Esophagus squamous epithelium (tissue), 5 donors: ENCODE measurements at places on chromosomes 11 and 22.

GRCh38 chr22:16838073-16838472, 12.9 kb upstream of the XKR3 start:
- no peaks in the 10 kb centered on the region for H3K4me1 ChIP-seq
- H3K27ac ChIP-seq: no peak overlapping the region
- H3K4me3 ChIP-seq: no peak overlapping the region

DNA sequence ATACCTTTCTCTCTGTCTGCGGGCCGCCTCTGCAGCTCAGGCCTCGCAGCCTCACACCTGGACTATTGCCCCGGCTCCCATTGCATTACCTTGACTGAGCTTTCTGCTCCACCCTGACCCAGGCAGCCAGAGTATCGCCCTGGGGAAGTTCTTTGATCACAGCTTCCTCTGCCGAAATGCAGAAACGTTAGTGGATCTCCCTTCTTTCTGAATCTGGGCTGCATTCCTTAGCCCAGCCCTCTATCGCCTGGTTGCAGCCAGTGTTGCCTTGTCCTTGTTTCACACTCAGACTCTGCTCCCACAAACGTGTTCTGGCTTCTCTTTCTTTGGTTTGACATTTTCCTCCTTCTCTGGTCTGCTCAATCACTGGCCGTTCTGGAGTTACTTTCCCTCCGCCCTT, 195.7 kb downstream of the ADAMTS15 start:
- no peaks in the 10 kb centered on the region for H3K36me3 ChIP-seq
- H3K27ac ChIP-seq: no peak overlapping the region
- no peaks in the 10 kb centered on the region for H3K4me1 ChIP-seq
- no peaks in the 10 kb centered on the region for H3K27me3 ChIP-seq
- no peak overlapping the region for H3K4me3 ChIP-seq
- DNase-seq: no peak

DNA sequence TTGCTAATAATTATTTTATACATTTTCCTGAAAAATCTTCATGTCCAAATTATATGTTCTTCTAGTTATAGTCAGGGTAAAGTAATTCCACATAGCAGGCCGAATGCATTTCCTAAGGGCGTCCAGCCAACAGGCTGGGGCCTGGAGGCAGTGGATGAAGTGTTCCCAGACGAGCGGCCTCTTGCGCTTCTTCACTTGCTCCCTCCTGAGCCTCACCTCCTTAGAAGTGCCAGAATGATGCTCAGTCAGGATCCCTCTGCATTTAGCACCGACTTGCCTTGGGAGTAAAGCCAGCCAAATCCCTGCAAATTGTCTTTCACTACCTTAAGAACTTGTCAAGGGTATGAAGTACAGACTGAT, 1.5 kb downstream of the OLFML1 start:
- no peak overlapping the region for H3K27ac ChIP-seq
- H3K36me3 ChIP-seq: no peaks in the 10 kb centered on the region
- no peaks in the 10 kb centered on the region for H3K27me3 ChIP-seq
- peak overlapping the region; percentile 35 for H3K4me3 ChIP-seq
- no peaks in the 10 kb centered on the region for H3K4me1 ChIP-seq

- no peak for DNase-seq
- peaks cover 5% of the 10 kb centered on the region for H3K4me1 ChIP-seq
- H3K27ac ChIP-seq: no peak overlapping the region
Observed at GRCh38 chr22:18093661-18094060, 15.9 kb downstream of the PEX26 start.

DNA sequence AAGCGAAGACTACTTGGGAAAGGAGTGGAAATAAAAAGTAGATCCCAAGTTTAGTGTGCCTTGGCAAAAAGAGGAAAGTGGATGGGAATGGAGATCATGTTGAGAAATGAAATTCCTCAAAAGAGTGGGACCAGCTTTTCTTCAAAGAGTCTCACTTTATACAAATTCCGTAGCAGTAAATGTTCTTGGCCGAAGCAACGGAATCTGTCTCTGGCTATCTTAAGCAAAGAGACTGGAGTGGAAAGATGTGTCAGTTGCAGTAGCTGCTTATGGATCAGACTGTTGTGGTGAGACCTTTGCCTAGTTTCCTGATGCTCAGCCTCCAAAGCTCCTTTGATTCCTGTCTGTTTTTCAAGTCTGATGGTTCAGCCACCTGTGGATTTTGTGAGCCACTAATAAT, 73.6 kb downstream of the CSTPP1 start:
- H3K4me3 ChIP-seq: no peak overlapping the region
- DNase-seq: no peak
- no peaks in the 10 kb centered on the region for H3K36me3 ChIP-seq
- H3K27me3 ChIP-seq: no peaks in the 10 kb centered on the region
- no peaks in the 10 kb centered on the region for H3K4me1 ChIP-seq
- no peak overlapping the region for H3K27ac ChIP-seq

DNA sequence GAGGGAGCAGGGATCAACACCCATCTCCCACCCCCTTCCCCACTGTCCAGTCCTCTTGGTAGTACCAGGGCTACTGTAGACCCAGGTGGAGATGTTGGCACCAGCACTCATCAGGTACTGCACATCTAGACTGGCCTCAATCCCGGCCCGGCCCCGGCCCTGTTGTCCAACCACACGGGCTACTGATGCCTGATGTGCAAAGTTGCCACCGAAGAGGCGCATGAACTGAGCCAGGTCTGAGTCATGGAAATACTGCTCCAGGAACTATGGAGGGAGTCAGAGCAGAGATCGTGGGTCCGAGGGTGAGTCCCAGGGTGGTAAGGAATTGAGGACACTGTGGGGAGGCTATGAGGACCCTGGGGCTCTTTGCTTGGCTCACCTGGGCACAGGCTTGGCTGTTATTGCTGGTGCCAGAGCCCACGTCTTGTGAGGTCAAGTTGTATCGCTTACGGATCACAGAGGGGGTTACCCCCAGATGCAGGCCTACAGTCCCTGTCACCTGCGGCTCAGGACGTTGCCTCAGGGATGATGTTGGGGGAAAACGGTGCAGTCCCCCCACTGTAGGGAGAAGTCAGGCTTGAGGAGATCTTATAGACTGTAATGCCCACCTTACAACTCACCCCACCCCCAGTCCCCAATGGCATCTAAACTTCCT, 2.5 kb downstream of the TPP1 start:
- DNase-seq: no peak
- H3K4me1 ChIP-seq: peaks cover 40% of the 10 kb centered on the region
- H3K4me3 ChIP-seq: no peak overlapping the region
- no peaks in the 10 kb centered on the region for H3K27me3 ChIP-seq

DNA sequence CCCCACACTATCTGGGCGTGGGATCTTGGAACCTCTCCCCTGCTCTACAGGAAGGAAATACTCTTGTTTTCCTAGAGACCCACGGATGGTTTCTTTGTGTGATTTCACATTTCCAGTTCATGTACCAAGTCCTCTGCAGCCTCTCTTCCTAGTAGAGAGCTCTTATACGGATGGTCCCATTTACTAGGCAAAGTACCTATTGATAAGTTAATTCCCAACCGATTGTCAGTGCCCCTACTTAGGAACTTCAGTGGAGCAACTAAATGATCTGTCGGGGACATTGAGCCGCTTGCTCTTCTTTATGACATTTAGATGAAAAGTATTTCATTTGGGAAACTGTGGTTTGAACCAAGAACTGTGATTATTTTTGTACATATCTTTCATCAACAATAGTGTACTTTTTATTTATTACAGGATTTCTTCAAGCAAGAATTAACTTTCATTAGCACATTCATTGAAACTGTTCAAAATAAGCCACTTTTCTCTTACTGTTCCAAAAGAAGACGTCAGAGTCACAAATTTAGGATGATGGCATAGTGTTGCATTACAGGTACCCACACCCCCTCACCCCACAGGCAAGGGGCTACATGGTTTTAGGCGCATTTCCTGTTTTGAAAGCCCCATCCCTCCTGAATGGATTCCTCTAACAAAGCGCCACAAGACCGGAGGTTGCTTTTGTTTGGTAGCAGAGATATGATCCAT, 34.2 kb downstream of the ELMOD1 start:
- no peaks in the 10 kb centered on the region for H3K36me3 ChIP-seq
- DNase-seq: no peak
- H3K4me3 ChIP-seq: no peak overlapping the region
- no peak overlapping the region for H3K27ac ChIP-seq
- no peaks in the 10 kb centered on the region for H3K27me3 ChIP-seq

- H3K27ac ChIP-seq: no peak overlapping the region
- DNase-seq: no peak
- H3K36me3 ChIP-seq: no peaks in the 10 kb centered on the region
- H3K4me1 ChIP-seq: peaks cover 14% of the 10 kb centered on the region
Observed at GRCh38 chr11:35750315-35750714, 87.7 kb downstream of the TRIM44 start.

DNA sequence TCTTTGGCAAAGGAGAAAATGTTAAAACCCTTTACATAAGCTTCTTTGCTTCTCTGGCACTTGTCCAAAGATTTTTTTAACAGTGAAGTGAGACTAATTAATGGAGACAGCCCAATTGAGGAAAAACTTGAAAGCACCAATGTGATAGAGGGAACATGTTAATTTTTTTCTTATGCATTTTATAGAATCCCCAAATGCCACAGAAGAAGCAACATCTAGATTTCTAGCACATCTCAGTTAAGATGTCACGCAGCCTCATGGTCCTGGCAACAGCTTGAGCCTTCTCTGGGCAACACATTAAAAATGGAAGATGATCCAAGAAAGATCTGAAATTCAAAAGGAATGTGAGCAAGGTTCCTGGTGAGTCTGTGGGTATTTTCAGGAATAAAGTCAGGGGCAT, 48.5 kb downstream of the PACSIN2 start:
- no peaks in the 10 kb centered on the region for H3K36me3 ChIP-seq
- DNase-seq: no peak
- no peak overlapping the region for H3K4me3 ChIP-seq
- no peaks in the 10 kb centered on the region for H3K27me3 ChIP-seq
- H3K27ac ChIP-seq: peak overlapping the region; percentile 42
- H3K4me1 ChIP-seq: peaks cover 75% of the 10 kb centered on the region

- no peak overlapping the region for H3K27ac ChIP-seq
- H3K27me3 ChIP-seq: no peaks in the 10 kb centered on the region
- DNase-seq: no peak
- H3K4me3 ChIP-seq: no peak overlapping the region
Observed at GRCh38 chr11:57205041-57205641, 23.4 kb downstream of the LRRC55 start.
